ENCODE measurements at places on chromosomes 4 and X. TPM values are rescaled to one million over a fixed set of nuclear protein-coding genes. Genes with fewer than 3 reads are reported as not detected.

GRCh38 chr4:76300012-76300411 lies 6.5 kb upstream of the STBD1 start:
- DNase-seq, result no peak

- DNase-seq, result no peak
These were observed 91.0 kb downstream of the SHROOM4 start for GRCh38 chrX:50723006-50723405.

DNA sequence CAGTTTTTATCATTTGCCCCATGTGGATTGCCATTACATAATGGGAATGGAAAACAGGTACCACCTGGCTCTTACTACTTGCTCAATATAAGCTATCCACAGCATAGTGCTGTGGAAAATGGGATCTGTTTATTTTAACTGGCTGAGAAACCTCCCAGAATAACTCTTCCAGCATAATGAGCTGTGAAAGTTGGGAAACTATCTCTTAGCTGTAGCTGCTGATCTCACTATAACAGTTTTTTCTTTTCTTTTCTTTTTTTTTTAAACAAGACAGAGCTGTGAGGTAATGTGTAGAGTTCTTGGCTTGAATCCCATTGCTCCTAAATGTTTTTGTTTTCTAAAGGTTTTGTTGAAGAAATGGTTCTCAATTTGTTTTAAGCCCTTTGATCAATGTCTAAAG lies 988.3 kb downstream of the PCDH19 start:
- no peak for DNase-seq

- no peak for DNase-seq
These were observed 51.6 kb upstream of the SETD7 start for GRCh38 chr4:139607502-139608060.

Gene NEUROG2
- not detected for total RNA-seq

Gene EDA
- total RNA-seq, result 1.4 TPM

DNA sequence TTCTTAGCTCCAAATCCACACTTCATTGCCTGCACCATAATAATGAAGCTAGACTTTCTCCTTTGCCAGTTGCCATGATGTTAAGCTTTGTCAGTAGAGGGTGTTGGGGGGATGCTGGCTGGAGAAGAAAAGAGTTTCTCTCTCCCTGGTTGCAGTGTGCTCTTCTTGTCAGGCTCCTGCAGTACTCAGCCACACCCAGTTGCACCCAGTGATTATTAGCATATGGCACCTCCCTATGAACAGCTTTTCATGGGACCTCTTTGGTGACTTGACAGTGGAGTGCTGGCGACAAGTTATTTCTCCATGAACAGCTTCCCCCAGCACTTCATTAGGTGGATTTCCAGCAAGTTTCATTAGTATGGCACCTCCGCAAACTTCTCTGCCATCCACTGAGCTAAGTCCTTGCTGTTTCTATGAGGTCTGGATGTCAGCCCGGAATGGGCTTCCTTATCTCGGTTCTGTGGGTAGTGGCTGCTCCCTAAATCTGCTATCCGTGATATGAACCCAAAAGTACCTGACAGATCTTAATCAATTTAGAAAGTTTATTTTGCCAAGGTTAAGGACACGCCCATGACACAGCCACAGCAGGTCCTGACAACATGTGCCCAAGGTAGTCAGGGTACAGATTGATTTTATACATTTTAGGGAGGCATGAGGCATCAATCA lies 18.8 kb upstream of the OTUD4 start:
- DNase-seq, result no peak

GRCh38 chr4:174119051-174119450 lies 164.4 kb downstream of the FBXO8 start:
- DNase-seq, result no peak

GRCh38 chr4:184825141-184825895 lies 450 bp downstream of the ACSL1 start:
- peak; percentile 62 for DNase-seq

DNA sequence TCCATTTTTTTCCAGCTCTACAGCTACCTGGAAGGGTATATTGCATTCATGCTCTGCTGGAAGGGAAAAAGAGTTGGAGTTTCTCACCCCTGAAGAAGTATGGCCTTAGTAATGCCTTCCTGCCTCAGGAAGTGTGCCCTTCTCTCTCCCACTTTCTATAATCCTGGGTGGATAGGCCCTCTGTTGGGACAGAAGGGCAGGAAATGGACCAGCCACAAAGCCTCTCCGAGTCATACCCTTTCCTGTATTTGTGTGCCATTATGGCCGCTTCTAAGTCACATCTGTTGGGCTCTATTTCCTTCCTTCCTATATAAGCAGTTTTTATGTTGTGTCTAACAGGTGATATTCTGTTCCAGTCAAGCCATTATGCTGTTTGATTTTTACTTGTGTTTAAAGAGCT lies 74.8 kb upstream of the SMARCA5 start:
- no peak for DNase-seq

- DNase-seq, result no peak
These were observed 99.2 kb downstream of the GPR174 start for GRCh38 chrX:79243691-79244090.

Gene CCSER1
- 0.42 TPM for total RNA-seq

Gene ZNF157
- total RNA-seq, result 0.78 TPM

DNA sequence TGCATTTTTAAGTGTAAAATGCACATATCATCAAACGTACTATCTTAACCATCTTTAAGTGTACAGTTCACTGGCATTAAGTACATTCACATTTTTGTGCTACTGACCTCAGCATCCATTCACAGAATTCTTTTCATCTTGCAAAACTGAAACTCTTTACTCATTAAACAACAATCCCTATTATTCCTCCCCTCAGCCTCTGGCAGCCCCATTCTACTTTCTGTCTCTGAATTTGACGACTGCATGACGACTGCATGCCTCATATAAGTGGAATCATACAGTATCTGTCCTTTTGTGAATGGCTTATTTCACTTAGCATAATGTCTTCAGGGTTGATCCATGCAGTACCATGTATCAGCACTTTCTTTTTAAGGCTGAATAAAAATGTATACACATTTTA lies 38.7 kb downstream of the CNKSR2 start:
- no peak for DNase-seq

DNA sequence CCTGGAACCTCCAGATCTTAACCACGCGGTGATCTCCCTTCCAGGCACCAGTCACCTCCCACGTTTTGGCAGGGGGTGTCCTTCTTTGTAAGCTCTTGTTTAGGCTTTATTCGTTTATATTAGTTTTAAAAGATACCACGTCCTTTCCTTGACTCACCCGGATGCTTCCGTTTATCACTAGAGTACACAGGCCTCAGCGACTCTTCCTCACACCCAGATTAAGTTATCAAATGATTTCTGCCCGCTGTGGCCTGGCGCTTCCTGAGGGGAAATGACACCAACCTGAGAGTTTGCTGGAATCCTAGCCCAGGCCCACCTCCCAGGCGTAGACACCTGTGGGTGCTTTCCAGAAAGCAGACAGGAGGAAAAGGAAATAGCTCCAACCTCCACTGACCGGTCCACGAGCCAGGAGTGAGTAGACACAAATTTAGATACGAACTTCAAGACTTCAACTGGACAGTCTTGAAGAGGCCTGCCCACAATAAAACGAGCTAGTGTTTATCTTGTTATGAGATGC lies 756 bp upstream of the ADAMTS3 start:
- DNase-seq, result no peak

DNA sequence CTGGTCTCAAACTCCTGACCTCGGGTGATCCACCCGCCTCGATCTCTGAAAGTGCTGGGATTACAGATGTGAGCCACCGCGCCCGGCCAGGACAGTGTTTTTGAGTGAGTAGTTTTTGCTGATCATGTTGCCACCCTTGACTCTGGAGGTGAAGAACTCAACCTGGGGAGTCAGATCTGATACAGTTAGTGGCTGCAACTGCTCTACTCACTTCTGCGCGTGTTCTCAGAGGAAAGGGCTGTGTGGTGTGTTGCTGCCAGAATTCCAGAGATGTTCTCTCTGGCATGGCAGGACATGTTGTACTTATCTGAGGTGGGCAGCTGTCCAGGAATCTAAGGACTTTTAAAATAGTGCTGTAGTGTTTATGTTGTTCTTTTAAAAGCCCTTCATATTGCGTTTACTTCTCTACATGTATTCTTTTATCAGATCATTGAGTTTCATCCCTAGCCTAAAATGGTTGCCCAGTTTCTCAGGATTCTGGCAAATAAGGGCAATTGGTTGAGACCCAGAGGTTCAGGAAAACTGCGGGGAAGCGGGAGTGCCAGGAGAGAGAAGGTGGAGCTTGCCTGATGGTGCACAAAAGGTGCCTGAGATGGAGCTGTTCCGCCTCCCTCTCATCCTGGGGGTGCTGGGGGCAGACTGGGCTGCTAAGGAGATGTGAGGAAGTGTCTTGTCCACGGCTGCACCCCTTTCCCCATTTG lies 97.7 kb downstream of the ARHGAP10 start:
- DNase-seq, result no peak

DNA sequence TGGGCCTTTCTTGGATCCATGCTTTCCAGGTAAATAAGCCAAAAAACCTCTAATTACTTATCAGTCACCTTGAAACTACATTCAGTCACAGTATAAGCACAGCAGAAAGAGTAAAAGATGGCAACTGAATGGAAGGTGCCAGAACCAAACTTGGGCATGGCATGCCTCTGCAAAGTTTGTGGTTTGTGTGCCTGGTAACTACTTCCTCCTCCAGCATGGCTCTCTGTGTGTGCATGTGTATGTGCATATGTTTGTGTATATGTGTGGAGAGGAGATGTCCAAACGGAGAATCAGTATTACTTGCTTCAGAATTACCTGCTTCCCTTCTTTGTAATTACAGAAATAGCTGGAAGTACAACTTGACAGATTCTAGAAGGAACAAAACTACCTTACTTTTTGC lies 67.5 kb downstream of the AGTR2 start:
- DNase-seq, result no peak

Gene PHOX2B
- not detected for total RNA-seq

DNA sequence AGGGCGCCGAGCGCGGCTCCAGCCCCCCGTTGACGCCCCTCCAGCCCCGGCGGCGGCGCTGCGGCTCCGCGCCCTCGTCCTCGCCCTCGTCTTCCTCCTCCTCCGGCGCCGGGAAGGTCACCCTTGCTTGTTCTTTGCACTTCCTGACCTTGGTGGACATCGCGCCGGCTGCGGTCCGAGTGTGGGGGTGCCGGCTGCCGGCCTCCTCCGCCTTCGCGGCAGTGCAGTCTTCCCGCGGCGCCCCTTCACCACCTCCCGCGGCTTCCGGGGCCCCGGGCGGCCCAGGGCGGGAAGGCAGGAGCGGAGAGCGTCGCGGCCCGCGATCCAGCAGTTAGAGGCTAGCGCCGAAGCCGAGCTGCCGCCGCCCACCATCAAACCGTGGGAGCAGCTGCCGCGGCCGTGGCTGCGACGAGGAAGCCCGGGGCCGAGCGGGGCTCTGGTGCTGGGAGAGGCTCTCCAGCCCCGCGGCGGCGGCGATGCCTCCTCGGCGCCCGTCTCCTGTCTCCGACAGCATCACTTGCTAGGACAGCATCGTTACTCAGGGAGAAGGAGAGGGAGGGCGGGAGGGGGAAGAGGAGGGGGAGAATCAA lies at the start of gene TRPC3:
TRPC3 (minus strand) TSS at position 540 of the 590 bp plus-strand sequence; CDS start at position 160, 380 bp downstream.
- DNase-seq, result peak; percentile 54

Gene SCML2
- 3.4 TPM for total RNA-seq

DNA sequence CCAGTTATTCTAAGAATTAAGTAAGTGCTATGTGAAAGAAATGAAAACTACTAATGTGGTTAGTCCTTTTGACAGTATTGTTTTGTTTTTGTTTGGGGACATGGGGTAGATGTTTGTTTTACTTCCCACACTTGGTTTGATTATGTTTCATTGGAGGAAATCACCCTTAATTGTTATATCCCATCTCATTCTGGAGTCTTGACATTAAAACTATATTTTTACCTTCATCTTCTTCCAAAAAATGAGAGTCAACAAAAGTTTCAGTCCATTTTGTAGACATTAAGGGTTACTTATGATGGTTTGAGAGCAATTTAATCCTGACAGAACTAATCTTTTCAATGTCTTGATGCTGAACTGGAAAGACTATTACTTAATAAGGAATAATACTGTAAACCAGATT lies 108.7 kb downstream of the GPC3 start:
- DNase-seq, result no peak
